ENCODE measurements at places on chromosomes 7 and 10. TPM values are rescaled to one million over a fixed set of nuclear protein-coding genes. Genes with fewer than 3 reads are reported as not detected.

The LRRC4 gene
- not detected for polyA plus RNA-seq

The MKX gene
- polyA plus RNA-seq, result 36.2 TPM

The CASTOR2 gene
- 0.70 TPM for polyA plus RNA-seq

The TMEM236 gene
- not detected for polyA plus RNA-seq

The GIMAP7 gene
- not detected for polyA plus RNA-seq

The DMBT1 gene
- not detected for polyA plus RNA-seq

GRCh38 chr7:11274074-11274473 lies 300.4 kb downstream of the PHF14 start:
- DNase-seq, result no peak

GRCh38 chr10:124233546-124234138 lies 140.2 kb upstream of the CHST15 start:
- no peak for DNase-seq

GRCh38 chr10:27637601-27638000 lies 108.0 kb downstream of the MKX start:
- DNase-seq, result no peak

- peak; percentile 65 for DNase-seq
These were observed 46.7 kb downstream of the PKD1L1 start for GRCh38 chr7:47901542-47901941.

DNA sequence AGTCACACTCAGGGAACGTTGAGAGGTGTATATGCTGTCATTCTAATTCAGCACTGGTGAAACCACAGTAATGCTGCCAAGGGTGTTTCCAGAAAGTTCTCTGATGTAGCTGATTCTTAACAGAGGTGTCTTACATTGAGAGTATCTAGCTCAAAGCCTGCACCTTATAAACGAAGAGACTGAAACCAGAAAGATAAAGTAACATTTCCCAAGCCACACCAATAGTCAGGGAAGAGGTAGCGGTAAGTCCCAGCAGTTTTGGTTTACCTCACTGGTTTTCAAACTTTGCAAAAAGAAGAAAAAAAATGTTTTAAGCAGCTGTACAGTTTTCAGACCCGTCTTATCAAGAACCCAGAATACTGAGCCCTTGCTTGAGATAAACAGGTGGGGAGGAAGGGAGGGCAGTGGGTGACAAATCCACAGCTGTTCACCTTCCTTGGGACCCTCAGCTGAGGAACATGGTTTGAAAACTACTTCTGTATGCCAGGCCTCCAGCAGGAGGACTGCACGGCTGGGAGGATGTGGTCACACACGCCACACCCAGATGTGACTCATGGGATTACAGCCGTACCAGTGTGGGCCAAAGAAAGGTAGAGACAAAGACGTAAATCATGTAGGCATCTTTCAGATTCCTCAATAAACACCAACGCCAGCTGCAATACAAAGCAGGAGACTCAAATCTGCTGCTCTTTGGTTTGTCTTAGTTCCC lies 63.9 kb upstream of the GSDME start:
- peak; percentile 96 for DNase-seq

GRCh38 chr10:86325158-86325557 lies 41.4 kb downstream of the GRID1 start:
- no peak for DNase-seq

GRCh38 chr7:15358112-15358511 lies 203.7 kb downstream of the AGMO start:
- DNase-seq, result no peak

- no peak for DNase-seq
These were observed 37.4 kb upstream of the ITGB8 start for GRCh38 chr7:20293336-20293735.

DNA sequence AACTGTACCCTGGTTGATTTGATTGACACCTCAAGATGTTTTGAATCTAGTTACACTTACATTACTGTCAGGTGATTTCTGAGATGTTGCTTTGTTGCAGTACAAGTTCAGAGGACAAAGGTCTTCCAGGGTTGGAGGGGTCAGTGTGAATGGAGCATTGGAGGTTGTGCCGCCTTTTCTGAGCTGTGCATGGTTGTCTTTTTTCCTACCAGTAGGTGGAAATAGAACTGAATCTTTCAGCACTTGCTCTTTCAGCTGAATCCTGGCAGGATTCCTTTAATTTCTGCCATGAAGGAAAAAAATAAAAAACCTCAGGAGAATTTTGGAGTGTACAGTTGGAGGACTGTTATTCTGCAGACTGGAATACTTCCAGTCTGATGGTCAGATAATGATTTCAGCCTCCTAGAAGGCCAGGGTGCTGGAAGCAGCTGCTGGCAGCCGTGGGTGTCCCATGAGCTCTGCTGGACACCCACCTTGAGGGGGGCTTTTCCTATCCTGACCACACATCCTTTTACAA lies 82.7 kb downstream of the PLCE1 start:
- DNase-seq, result peak; percentile 83

DNA sequence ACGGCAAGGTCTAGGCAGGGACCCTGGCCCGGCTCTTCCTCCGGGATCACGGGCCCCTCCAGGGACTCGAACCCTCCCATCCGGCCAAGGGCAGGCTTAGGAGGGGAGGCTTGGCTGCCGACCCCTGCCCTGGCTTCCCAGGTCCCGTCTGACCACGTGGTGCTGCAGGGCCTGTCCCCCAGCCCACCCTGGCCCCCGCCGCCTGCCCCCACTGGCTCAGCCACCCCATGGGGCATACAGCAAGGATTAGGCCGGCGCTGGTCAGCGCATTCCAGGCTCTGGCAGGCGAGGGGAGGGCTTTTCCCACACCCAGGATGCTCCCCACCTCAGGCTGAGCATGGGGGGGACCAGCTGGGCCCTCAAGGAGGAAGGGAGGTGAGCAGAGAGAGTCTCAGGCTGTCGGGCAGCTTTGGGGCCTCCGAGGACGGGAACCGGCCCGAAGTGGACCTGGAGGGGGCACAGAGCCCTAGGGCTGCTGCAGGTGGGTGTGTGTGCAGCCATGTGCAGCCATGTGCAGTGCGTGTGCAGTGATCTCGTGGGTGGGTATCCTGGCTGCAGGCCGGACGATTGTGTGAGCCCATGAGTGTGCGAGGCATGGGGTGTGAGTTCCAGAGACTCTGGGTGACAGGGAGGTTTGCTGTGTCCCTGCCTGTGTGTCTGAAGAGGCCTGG lies 713 bp upstream of the GRIFIN start:
- DNase-seq, result no peak

DNA sequence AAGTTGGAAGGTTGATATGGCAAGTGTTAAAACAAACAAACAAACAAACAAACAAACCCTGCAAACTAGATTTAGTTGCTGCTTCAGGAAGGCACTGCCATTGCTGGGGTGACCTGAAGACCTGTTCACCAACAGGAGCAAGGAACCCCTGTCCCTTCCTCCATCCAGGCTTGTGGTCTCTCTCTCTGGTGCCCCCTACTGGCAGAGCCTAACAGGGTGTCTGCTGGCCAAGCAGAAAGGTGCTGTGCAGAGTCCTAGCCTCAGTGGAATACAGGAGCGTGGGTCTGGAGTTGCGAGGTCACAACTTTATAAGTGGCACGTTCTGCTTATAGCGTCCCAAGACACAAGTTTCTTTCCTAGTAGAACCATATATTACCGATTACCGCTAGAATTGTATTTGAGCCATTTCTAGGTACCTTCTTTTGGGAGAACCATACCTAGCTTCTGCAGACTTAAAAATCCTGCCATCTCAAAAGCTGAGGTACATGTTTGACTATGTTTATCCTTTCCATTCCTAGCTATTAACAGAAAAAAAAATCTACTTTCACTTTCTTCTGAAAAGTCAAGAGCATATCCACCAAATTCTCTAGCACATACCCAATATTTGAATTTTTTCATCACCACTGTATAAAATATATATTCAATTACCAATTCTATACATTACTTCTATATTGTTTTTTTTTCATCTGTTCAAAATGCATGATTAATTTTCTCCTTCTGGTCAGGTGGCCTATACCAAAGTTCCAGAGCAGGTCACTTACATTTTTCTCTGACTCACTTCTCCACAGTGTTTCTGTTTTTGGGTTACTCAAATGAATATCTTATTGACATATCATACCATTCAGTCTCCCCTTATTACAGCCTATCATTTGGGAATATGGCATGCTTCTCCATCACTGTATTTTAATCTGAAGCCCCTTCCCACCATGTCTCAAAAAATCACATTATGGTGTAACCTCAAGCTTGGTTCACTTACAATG lies 29.1 kb upstream of the CALD1 start:
- DNase-seq, result peak; percentile 55

GRCh38 chr7:101058355-101058754 lies 26.9 kb upstream of the TRIM56 start:
- DNase-seq, result peak; percentile 52

GRCh38 chr10:61708846-61709245 lies 46.1 kb downstream of the CABCOCO1 start:
- peak; percentile 34 for DNase-seq

DNA sequence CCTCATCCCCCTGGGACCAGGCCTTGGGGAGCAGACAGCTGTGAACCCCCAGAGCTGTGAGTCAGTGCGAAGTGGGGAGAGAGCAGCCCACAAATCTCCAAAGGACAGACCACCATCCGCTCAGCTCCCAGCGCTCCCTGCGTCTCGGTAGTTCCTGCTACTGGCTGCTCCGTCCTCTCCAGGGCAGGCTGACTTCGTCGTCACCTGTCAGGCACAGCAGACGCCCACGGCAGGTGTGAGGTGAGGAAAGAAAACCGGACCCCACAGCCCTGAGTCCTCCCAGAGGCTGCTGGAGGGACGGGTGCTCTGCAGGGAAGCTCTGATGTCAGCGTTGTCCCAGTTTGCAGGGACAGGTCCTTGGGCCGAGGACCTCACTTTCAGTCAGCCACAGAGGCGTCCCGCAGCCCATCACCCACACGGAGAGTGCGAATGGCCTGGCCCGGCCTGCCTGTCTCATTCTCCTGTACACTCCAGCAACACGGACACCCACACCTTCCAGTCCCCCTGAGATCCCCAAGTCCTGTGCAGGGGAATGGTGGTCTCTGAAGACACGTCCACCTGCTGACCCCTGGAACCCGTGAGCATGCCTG lies 95.2 kb downstream of the DNAJB6 start:
- DNase-seq, result no peak

DNA sequence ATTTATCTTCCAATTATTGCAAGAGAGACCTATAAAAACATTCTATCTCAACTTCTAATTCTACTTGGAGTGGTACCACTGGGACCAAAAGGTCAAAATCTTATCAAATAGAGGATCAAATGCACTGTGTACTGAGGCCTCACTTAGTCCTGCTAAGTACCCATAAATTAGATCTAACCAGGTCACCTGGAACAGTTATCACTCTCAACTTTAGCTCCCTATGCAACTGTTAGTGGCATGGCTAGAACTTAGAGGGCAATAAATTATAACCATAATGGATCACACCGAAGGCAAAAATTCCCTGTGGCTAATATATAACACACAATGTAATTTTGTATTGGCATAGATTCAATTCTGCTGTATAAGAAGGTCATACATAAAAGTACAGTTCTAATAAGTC lies 428.9 kb downstream of the PCDH15 start:
- DNase-seq, result no peak

GRCh38 chr7:140676306-140676705 lies 3.6 kb downstream of the ADCK2 start:
- no peak for DNase-seq

GRCh38 chr7:2483494-2483893 lies 7.3 kb upstream of the GRIFIN start:
- DNase-seq, result no peak

DNA sequence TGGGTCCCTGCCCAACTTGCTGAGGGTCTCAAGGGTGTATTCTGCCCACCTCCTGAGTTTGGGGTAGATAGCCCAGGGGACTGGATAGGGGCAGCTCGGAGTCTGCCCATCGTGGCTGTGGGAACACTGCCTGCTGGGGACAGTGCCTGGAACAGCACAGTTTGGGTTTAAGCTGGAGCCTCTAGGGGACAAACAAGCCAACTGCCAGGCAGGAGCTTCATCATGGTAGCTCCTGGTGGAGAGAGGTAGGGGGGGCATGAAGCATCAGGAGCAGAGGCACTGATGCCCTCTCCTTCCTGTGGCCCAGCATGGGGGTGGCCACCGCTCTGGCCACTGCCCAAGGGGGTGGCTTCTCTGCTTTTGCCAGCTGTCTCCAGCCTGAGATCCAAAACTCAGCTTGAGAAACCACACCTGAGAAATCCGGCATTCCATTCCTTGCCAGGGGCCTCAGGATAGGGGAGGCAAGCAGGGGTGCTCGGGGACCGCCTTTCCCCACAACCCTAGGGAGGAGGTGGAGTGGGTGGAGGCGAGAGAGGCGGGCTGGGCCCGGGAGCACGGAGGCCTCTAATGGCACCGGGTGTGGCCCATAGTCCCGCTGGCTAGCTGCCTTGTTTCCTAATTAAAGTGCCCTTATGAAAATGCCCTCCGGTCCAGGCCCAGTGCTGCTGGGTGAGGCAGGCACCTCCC lies 47.6 kb downstream of the UNC5B start:
- peak; percentile 58 for DNase-seq

DNA sequence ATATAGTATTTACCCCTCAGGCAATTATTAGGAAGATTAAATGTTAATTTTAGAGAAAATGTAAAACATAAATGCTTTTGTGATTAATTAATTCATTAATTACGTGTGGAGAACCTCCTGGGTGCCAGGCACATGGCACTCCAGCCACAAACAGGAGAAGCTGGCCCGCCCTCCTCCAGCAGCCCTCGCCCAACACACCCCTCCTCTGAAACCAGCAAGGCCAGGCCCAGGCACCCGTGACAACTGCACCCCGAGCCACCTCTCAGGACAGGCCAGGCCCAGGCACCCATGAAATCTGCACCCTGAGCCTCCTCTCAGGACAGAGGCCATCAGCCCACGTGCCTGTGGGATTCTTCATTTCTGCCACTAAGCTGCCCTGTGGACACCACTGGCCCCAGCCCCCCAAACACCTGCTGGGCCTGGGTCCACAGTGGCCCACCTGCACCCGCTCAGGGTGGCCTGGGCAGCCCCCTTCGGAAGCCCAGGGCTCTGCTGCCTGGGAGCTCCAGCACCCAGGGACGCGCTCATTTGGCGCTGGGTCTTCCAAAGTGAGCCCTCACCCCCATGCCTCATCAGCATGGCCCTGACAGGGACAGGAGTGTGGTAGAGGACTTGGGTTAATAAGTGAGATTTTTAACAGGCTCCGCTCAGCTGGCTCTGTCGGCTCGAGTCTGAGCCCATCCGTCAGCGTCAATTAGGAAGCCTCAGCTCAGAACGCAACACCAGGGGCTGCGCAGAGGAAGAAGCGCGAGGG lies 482.1 kb downstream of the DNAJB6 start:
- no peak for DNase-seq

DNA sequence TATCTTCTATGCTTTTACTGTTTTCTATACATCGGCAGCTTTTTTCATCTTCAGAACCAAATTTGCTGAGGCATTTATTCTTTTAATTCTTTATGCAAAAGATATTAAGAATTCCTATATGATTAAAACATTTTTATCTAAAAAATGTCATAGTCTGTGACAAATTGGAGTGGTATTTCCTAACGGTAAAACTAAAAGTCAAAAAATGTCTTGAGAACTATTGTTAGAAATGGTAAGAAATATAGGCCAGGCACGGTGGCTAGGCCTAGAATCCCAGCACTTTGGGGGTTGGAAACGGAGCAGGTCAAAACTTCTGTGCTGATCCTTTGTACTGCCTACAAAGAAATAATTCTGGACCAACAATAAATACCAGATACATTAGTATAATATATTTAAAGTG lies 57.7 kb upstream of the PRR15 start:
- no peak for DNase-seq
